Activated CD4-positive, alpha-beta T cell treated with anti-CD3 and anti-CD28 coated beads, Interleukin-2, amount 10 ng/mL, durations not matched to agents 7 days and 5 days (primary cell): ENCODE measurements at places on chromosomes 4 and X.

GRCh38 chr4:7355795-7356194 lies 78.9 kb downstream of the PSAPL1 start:
- no peak overlapping the region for H3K27ac ChIP-seq
- DNase-seq, result no peak
- H3K4me1 ChIP-seq, result no peaks in the 10 kb centered on the region
- no peaks in the 10 kb centered on the region for H3K27me3 ChIP-seq
- H3K4me3 ChIP-seq, result no peak overlapping the region

GRCh38 chr4:148287111-148287510 lies 155.1 kb downstream of the NR3C2 start:
- no peaks in the 10 kb centered on the region for H3K4me1 ChIP-seq
- no peak overlapping the region for H3K27ac ChIP-seq
- H3K36me3 ChIP-seq, result no peaks in the 10 kb centered on the region
- H3K4me3 ChIP-seq, result no peak overlapping the region
- DNase-seq, result no peak

- H3K4me1 ChIP-seq, result no peaks in the 10 kb centered on the region
- H3K27me3 ChIP-seq, result peaks cover 26% of the 10 kb centered on the region
- H3K36me3 ChIP-seq, result no peaks in the 10 kb centered on the region
- DNase-seq, result no peak
Measured at GRCh38 chr4:155657169-155657568, 9.5 kb upstream of the GUCY1A1 start.

DNA sequence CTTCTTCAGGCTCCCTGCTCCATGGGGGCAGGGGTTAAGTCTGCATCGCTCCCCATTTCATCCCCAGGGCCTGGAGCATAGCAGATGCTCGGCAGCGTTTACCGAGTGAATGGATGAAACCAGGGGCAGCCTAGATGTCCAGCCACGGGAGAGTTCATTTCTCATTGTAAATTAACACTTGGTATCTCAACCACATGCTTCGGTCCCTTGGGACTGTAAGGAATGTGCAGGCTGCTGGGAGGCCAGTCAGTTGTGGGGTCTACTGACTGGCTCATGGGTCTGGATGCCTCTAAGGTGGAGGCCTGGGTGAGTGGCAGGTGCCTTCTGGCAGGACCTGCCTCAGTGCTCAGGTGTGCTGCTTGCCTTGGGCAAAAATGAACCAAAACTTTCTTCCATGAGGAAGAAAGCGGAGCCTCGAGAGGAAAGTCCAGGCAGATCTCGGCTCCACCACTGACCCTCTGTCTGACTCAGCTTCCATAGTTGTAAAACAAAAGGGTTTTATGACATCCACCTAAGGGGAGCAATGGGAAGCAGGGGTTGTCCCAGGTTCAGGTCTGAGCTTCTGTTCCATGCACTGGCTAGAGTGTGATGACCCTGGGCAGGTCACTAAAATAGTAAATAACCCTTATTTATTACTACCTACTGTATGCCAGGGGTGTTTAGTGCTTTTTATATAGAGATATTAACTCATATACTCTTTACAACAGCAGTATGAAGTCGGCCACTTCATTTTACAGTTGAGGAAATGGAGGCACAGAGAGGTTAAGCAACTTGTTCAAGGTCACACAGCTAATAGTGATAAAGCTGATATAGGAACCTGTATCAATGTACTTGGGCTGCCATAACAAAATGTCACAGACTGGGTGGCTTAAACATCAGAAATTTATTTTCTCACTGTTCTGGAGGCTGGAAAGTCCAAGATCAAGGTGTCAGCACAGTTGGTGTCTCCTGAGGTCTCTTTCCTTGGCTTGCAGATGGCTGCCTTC lies 144.3 kb upstream of the STX18 start:
- H3K4me1 ChIP-seq, result peaks cover 7% of the 10 kb centered on the region
- no peak for DNase-seq
- no peak overlapping the region for H3K4me3 ChIP-seq
- H3K27ac ChIP-seq, result no peak overlapping the region
- no peaks in the 10 kb centered on the region for H3K27me3 ChIP-seq
- peaks cover 3% of the 10 kb centered on the region for H3K36me3 ChIP-seq

- H3K4me1 ChIP-seq, result no peaks in the 10 kb centered on the region
- no peak overlapping the region for H3K27ac ChIP-seq
- H3K27me3 ChIP-seq, result no peaks in the 10 kb centered on the region
- H3K4me3 ChIP-seq, result no peak overlapping the region
- H3K36me3 ChIP-seq, result no peaks in the 10 kb centered on the region
Measured at GRCh38 chr4:160143574-160143973, 1040.7 kb downstream of the RAPGEF2 start.

DNA sequence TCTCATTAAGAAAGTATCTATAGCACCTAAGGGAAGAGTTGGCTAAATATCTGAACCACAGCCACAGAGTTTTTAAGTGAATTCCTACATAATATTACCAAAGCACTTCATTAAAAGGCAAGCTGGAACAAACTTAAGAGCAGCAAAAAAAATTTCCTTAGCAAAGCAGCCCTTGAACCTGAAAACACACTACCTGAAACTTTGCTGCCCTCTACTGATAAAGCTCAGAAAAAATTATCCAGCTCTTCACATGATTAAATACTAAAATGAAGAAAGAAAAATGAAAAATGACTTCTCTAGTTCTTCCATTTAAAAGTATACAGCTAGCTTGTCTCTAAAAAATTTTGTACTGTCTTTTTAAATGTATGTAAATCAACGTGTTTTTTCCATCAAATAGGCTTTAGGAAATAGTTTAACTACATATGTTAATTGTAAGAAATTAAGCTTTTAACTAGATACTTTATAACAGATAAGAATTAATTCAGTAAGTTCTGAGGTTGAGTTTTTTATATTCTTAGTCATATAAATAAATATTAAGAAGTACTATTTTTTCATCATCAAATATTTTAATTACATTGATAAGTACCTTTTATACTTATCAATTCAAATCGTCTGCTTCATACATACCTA lies 156.1 kb downstream of the STPG2 start:
- no peak overlapping the region for H3K27ac ChIP-seq
- H3K4me3 ChIP-seq, result no peak overlapping the region
- no peaks in the 10 kb centered on the region for H3K36me3 ChIP-seq
- no peaks in the 10 kb centered on the region for H3K27me3 ChIP-seq
- no peak for DNase-seq

DNA sequence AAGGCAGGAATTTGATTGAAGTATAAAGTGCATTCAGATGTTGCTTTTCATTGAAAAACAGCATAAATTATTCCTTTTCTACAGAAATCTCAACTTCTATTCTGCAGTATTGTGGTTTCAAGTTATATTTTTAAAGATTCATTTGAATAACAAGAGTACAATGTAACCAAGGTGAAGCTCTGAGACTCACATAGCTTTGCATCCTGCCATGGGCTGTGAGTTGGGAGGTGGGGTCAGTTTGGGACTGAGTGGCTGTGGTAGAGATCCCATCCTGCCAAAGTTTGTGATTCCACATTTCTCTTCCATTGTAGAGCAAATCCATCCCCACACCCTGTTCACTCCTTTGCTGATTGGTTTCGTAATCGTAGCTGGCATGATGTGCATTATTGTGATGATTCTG lies 69.2 kb downstream of the KIT start:
- DNase-seq, result no peak
- H3K4me1 ChIP-seq, result no peaks in the 10 kb centered on the region
- no peaks in the 10 kb centered on the region for H3K27me3 ChIP-seq
- H3K4me3 ChIP-seq, result no peak overlapping the region
- no peak overlapping the region for H3K27ac ChIP-seq
- H3K36me3 ChIP-seq, result no peaks in the 10 kb centered on the region

- H3K27ac ChIP-seq, result no peak overlapping the region
- H3K27me3 ChIP-seq, result peaks cover 5% of the 10 kb centered on the region
- H3K36me3 ChIP-seq, result no peaks in the 10 kb centered on the region
- peak; percentile 57 for DNase-seq
- no peak overlapping the region for H3K4me3 ChIP-seq
Measured at GRCh38 chr4:88219099-88219498, 60.7 kb upstream of the ABCG2 start.

- H3K4me3 ChIP-seq, result no peak overlapping the region
- no peaks in the 10 kb centered on the region for H3K36me3 ChIP-seq
- no peak for DNase-seq
- H3K27me3 ChIP-seq, result no peaks in the 10 kb centered on the region
- no peaks in the 10 kb centered on the region for H3K4me1 ChIP-seq
Measured at GRCh38 chrX:43741843-43742573, 85.9 kb downstream of the MAOA start.
